Tongue (tissue), 3 donors: ENCODE measurements at places on chromosomes 5 and 9.

DNA sequence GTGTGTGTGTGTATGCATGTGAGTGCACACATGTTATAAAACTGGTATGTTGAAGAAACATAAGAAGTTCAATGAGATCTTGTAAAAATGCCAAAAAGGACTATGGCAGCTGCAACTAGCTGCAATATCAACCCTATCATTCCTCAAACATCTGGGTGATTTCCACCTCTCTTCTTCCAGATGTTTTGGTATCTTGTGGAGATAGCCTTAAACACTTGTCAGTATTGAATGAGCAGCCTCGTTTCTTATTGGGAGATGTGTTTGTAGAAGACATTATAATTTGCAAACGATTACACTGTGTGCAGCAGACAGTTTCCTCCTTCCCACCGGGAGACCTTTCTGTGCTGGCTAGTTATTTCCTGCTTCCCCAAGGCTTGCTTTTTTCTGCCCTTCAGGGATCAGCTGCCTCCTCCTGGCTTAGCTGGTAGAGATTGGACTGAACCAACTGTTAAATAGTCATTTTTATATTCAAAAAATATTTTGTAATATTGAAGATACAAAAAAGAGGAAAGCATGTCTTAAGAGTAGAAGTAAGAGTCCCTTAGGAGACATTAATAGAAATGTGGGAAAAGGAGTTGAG lies 168.4 kb upstream of the MPDZ start:
- peak; percentile 71 for DNase-seq

- no peak for DNase-seq
Observed at GRCh38 chr5:981456-981855, 27.1 kb upstream of the NKD2 start.

DNA sequence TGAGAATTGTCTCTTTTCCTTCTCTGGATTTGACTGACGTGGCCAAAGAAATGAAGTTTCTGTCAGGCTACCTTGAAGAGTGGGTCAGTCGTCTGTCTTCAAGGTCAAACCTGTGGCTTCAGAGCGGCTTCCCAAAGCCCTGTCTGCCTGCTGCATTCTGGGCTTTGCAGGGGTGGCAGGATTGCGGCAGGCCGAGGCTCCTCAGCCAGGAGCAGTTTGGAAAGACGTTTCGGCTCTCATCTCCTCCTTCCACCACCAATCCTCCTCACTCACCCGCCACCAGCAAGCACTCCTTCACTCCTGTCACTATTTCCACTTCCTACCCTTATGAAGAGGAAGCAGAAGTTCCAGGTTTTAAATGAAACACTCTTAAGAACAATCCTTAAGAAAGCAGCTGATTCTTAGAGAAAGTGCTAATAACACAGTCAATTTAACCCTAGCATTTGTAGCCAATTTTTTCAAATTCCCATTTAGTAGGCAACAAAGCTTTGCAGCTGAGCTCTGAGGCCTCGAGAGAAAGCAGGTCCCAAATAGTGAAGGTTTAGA lies 351.7 kb downstream of the ZNF608 start:
- no peak for DNase-seq

- no peak for DNase-seq
Observed at GRCh38 chr9:36126016-36126730, 10.4 kb upstream of the GLIPR2 start.

DNA sequence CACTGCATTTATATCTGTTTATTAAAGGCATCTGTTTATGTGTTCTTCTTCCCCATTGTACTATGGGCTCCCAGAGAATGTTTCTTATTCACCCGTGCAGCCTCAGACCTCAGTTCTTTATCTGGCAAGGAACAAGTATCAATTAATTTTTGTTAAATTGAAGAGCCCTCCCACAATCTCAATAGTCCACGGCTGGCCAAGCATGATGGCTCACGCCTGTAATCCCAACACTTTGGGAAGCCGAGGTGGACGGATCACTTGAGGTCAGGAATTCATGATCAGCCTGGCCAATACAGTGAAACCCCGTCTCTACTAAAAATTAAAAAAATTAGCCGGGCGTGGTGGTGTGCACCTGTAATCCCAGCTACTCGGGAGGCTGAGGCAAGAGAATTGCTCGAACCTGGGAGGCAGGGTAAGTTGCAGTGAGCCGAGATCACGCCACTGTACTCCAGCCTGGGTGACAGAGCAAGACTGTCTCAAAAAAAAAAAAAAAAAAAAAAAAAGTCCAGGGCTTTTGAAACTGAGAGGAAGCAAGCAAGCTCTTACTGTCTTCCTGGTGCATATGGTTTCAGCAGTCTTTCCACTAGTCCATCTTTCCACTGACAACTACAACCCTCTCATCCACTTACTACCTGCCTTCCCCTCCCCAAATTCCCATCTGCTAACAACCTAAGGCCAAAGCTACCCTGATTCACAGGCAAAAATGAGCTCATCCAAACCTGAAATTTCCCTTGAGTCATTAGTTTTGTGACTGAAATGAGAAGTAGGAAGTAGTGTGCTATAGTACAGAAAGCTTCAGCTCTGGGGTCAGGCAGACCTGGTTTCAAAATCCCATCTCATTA lies 2.3 kb upstream of the HK3 start:
- no peak for DNase-seq

- no peak for DNase-seq
Observed at GRCh38 chr5:129904667-129905472, 605 bp downstream of the CHSY3 start.

DNA sequence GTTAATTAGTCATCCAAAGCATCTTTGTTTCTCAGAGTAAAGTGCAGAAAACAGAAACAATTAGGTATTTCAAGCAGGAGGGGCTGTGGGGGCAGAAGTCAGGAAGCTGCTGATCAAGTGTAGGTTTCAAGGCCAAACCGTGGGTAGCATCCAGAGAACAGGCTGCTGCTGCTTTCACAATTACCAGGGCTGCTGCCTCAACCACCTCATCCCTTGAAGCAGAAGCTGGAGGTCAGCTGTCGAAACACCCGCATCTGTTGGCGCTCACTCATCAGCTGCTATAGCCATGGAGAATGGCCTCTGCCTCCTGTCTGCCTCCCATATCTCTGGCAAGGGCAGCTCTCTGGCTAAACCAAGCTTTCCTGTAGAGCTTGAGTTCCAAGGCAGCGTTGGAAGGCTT lies 122.9 kb upstream of the OSMR start:
- no peak for DNase-seq

DNA sequence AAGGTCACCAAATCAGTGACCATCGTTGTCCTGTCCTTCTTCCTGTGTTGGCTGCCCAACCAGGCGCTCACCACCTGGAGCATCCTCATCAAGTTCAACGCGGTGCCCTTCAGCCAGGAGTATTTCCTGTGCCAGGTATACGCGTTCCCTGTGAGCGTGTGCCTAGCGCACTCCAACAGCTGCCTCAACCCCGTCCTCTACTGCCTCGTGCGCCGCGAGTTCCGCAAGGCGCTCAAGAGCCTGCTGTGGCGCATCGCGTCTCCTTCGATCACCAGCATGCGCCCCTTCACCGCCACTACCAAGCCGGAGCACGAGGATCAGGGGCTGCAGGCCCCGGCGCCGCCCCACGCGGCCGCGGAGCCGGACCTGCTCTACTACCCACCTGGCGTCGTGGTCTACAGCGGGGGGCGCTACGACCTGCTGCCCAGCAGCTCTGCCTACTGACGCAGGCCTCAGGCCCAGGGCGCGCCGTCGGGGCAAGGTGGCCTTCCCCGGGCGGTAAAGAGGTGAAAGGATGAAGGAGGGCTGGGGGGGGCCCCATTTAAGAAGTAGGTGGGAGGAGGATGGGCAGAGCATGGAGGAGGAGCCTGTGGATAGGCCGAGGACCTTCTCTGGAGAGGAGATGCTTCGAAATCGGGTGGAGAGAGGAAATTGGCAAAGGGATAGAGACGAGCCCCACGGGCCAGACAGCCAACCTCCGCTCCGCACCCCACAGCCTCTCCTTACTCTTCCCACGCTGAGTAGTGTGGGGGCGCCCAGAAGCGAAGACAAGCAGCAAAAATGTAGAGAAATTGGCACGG lies 1.7 kb downstream of the RXFP3 start:
- no peak for DNase-seq

GRCh38 chr5:54313311-54314270 lies 3.2 kb upstream of the ARL15 start:
- no peak for DNase-seq

- no peak for DNase-seq
Observed at GRCh38 chr5:61184708-61185107, 22.4 kb upstream of the SMIM15 start.

GRCh38 chr5:53167836-53168235 lies 58.3 kb upstream of the MOCS2 start:
- peak; percentile 60 for DNase-seq

DNA sequence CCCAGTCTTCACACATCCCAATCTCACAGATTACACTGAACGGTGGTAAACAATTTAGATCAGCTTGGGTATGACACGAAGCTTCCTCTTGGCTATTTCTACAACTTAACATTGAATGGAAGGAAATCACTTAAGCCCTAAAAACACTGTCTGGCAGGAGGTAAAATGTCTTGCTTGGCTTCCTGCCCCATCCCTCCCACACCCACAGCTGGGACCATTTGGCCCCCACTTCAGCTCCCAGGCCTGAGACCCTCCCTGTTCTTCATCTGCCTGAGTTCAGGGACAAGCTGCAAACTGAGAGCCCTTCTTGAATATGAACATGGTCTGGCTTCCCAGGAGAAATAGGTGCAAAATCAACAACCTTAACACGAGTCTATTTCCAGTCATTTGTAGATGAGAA lies 3.4 kb upstream of the COL15A1 start:
- DNase-seq: peak; percentile 87

DNA sequence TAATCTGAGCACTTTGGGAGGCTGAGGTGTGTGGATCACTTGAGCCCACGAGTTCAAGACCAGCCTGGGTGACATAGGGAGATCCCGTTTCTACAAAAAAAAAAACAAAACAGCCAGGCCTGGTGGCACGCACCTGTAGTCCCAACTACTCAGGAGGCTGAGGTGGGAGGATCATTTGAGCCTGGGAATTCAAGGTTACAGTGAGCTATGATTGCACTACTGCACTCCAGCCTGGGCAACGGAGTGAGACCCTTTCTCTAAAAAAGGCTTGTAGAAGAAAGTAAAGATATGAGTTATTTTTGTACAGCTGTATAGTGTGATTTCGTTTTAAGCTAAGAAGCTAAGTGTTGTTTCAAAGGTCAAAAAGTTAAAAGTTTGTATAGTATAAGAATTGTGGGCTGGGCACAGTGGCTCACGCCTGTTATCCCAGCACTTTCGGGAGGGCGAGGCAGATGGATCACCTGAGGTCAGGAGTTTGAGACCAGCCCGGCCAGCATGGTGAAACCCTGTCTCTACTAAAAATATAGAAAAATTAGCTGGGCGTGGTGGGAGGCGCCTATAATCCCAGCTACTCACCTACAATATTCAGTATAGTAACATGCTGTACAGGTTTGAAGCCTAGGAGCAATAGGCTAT lies 18.8 kb downstream of the UBE2R2 start:
- DNase-seq: no peak

- DNase-seq: peak; percentile 50
Observed at GRCh38 chr5:14582797-14583137, 1.2 kb downstream of the OTULINL start.

DNA sequence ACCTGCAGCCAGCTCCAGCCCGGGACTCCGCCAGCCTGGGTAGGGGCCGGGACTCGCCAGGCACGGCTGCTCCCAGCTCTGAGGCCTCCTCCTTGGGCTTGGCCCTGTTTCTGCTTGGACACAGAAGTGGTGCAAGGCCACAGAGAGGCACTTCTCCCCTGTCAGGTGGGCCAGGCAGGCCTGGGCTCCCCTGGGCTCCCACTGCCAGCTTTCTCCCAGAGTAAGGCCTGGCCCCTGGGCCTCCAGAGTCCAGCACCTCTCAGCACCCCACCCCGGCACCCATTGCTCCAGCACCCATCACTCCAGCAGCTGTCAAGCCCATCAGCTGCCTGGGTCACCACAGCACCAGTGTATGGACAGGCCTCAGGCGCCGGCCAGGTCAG lies 71.1 kb upstream of the LRRTM2 start:
- no peak for DNase-seq

- DNase-seq: peak; percentile 65
Observed at GRCh38 chr5:78896132-78896531, 89.0 kb downstream of the ARSB start.

- DNase-seq: no peak
Observed at GRCh38 chr9:108282872-108283271, 572.9 kb downstream of the ACTL7B start.

- no peak for DNase-seq
Observed at GRCh38 chr5:123454259-123454911, 31.2 kb upstream of the CEP120 start.

GRCh38 chr5:89721353-89721752 lies 688.2 kb downstream of the CETN3 start:
- DNase-seq: peak; percentile 7

GRCh38 chr5:2900360-2900759 lies 148.9 kb upstream of the IRX2 start:
- no peak for DNase-seq

DNA sequence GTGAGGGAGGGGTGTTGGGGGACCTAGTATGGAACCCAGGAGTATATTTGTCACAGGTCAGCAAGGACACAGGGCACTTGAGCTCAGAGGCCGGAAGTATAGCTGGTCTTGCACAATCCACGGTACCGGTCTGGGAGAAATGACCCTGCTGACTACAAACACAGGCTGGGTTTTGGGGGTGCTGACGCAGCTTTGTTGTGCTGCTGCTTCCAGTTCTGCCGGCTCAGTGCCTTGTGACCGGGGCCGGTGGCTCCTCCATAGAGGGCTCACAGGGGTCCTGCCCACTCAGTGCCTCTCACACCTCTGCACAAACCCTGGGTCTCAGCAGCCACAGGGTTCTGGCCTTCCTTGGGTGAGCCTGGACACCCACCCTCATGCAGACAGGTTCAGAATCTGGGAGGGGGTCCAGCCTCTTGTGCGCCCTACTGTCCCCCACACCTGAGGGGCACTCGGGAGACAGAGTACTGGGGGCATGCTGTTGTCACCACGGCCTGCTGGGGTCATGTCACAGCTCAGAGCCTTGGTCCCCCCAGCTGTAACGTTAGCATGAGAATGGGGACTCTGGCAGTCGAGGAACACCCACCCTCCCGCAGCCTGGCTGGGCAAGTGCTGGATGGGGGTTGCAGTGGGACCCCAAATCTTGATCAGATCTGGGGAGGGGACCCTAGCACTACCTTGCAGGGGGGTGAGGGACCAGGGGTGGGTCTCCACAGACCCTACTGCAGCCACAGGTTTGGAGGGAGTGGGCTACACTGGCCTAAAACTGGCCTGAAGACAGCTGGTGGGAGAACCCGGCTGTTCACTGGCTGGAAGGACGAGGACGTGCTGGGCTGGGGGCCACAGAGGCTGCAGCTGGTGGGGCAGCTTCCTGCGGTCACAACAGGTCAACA lies 17.7 kb downstream of the NINJ1 start:
- DNase-seq: no peak

DNA sequence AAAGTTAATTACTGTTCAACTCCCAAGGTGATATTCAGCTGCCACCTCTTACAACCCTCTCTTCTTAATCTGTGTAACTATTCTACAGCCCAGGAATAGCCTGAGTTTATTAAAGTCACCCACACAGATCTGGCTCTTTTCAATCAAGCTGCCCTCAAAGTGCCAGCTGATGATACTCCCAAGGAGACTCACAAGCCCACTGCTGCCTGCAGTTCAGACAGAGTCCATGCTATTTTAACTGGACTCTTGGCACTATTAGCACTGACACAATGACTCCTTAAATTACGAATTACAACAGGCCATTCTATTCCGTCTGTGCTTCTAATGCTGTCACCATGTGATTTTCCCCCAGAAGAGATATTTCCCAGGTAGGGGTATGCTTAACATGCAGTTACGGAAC lies 26.3 kb downstream of the REEP5 start:
- DNase-seq: peak; percentile 22
